ENCODE measurements at places on chromosomes 2 and 18. TPM values are rescaled to one million over a fixed set of nuclear protein-coding genes. Genes with fewer than 3 reads are reported as not detected.

- peaks cover 4% of the 10 kb centered on the region for H3K27me3 ChIP-seq
- no peak overlapping the region for H3K4me3 ChIP-seq
- no peak for DNase-seq
- H3K36me3 ChIP-seq: no peaks in the 10 kb centered on the region
These were observed 137.8 kb upstream of the GYPC start for GRCh38 chr2:126518196-126518595.

GRCh38 chr2:45273412-45274249 is 264.4 kb upstream of the SIX2 start:
- no peaks in the 10 kb centered on the region for H3K36me3 ChIP-seq
- H3K27ac ChIP-seq: no peak overlapping the region
- DNase-seq: no peak
- H3K4me1 ChIP-seq: peaks cover 4% of the 10 kb centered on the region
- peaks cover 14% of the 10 kb centered on the region for H3K27me3 ChIP-seq

DNA sequence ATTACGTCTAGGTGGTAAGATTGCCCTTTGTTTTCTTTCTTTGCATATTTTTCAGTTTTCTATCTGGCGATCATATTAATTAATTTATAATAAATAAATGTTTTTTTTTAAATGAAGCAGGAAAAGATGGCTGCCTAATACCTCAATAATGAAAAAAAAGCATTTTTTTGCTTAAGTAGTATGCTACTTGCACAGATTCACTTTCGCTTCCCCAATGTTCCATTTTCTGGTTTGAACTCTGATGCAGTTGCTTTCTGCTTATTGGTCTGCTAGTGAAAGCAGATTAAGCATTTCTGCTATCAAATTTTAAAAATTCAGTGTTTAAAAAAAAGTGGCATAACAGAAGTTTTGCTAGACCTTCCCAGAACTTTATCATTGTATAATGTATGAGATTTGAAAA is 11.9 kb upstream of the TMEM182 start:
- no peaks in the 10 kb centered on the region for H3K36me3 ChIP-seq
- no peak overlapping the region for H3K4me3 ChIP-seq
- DNase-seq: no peak
- H3K27me3 ChIP-seq: peaks cover 4% of the 10 kb centered on the region
- H3K4me1 ChIP-seq: no peaks in the 10 kb centered on the region

DNA sequence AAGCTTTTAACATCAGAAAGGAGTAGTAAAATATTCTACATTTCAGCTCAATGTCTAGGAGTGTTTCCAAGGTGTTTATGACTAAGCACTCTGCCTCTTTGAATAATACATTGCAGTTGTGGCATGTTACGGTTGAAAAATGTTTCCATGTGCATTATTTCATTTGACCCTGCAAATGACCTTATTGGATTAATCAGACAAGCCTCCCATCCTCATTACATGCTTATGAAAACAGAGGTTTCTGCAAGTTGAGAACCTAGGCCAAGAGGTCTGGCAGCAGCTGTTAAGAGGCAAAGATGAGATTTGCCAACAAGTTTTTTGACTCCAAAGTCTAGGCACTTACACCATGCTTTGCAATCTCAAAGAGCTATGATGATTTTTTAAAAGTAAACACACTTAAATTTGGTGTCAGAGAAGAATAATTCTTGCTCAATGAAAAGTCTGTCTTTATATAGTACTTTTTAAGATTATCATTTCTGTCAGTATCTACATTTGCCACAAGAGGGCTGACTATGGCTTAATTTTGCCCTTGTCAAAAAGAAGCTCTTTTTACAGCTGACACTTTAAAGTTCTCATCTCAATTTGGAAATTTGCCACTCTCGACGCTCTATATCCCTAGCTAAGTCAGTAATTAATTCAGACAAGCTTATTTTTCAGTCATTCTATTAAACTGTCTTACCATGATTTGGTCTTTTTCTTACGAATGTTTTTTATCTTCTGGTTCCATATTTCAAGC is 260.6 kb downstream of the PAX3 start:
- no peak for DNase-seq
- H3K4me3 ChIP-seq: no peak overlapping the region
- H3K27me3 ChIP-seq: peaks cover 6% of the 10 kb centered on the region

- no peaks in the 10 kb centered on the region for H3K4me1 ChIP-seq
- H3K36me3 ChIP-seq: no peaks in the 10 kb centered on the region
- H3K27ac ChIP-seq: no peak overlapping the region
- no peaks in the 10 kb centered on the region for H3K27me3 ChIP-seq
These were observed 160.9 kb upstream of the COL3A1 start for GRCh38 chr2:188813315-188813714.

DNA sequence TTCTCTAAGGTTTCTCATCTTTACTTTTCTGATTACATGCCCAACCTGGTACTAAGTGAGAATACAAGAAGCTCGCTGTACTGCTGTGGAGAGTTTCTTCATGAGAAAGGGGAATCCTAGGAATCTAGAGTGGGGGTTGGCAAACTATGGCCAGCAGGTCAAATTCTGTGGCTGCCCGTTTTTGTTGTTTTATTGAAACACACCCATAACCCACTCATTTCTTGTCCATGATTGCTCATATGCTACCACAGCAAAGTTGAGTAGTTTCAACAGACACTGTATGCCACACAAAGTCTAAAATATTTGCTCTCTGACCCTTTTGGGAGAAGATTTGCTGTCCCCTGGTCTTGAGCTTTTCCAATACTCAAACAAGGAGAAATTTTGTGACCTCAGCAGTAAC is 58.8 kb downstream of the C2orf74 start:
- H3K27me3 ChIP-seq: no peaks in the 10 kb centered on the region
- peaks cover 2% of the 10 kb centered on the region for H3K4me1 ChIP-seq
- H3K27ac ChIP-seq: no peak overlapping the region
- peaks cover 61% of the 10 kb centered on the region for H3K36me3 ChIP-seq

- no peak overlapping the region for H3K4me3 ChIP-seq
- H3K27ac ChIP-seq: no peak overlapping the region
- H3K4me1 ChIP-seq: no peaks in the 10 kb centered on the region
- no peak for DNase-seq
These were observed 1297.1 kb downstream of the DPP10 start for GRCh38 chr2:115739574-115739973.

GRCh38 chr2:60046529-60046928 is 506.9 kb downstream of the BCL11A start:
- no peaks in the 10 kb centered on the region for H3K36me3 ChIP-seq
- DNase-seq: no peak
- no peak overlapping the region for H3K27ac ChIP-seq
- no peaks in the 10 kb centered on the region for H3K27me3 ChIP-seq

GRCh38 chr2:124884315-124884714 is 859.2 kb downstream of the CNTNAP5 start:
- H3K27ac ChIP-seq: no peak overlapping the region
- H3K4me3 ChIP-seq: no peak overlapping the region
- no peaks in the 10 kb centered on the region for H3K4me1 ChIP-seq
- DNase-seq: no peak

GRCh38 chr2:161245671-161246070 is 62.6 kb upstream of the PSMD14 start:
- H3K27me3 ChIP-seq: no peaks in the 10 kb centered on the region
- H3K27ac ChIP-seq: peak overlapping the region; percentile 63
- H3K4me3 ChIP-seq: peak overlapping the region; percentile 81
- DNase-seq: no peak
- peaks cover 10% of the 10 kb centered on the region for H3K36me3 ChIP-seq

GRCh38 chr2:75553935-75554531 is 6.7 kb downstream of the EVA1A start:
- H3K36me3 ChIP-seq: no peaks in the 10 kb centered on the region
- peaks cover 20% of the 10 kb centered on the region for H3K27me3 ChIP-seq
- H3K4me1 ChIP-seq: no peaks in the 10 kb centered on the region
- DNase-seq: no peak
- no peak overlapping the region for H3K4me3 ChIP-seq
- H3K27ac ChIP-seq: no peak overlapping the region

DNA sequence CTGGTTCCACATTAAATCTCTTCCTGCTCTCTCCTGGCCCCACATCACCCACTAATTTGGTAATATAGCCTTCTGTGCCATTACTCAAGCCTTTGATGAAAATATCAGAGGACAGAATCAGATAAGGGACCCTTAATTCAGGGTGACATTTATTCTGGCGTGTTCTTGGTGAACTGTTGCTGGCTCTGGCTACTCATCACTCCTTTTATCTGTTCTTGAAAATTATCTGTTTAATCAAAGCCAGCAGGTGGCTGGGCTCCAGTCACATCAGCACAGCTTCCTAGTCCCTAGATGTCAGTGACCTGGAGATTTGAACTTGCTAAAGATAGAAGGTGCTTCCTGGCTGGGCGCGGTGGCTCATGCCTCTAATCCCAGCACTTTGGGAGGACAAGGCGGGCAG is 26.9 kb upstream of the SLC35F6 start:
- H3K4me1 ChIP-seq: peaks cover 7% of the 10 kb centered on the region
- no peaks in the 10 kb centered on the region for H3K36me3 ChIP-seq
- H3K27me3 ChIP-seq: peaks cover 6% of the 10 kb centered on the region
- H3K4me3 ChIP-seq: no peak overlapping the region
- no peak for DNase-seq

- no peak for DNase-seq
- peaks cover 3% of the 10 kb centered on the region for H3K36me3 ChIP-seq
- no peaks in the 10 kb centered on the region for H3K4me1 ChIP-seq
These were observed 405.9 kb upstream of the ACVR2A start for GRCh38 chr2:147438882-147439281.

DNA sequence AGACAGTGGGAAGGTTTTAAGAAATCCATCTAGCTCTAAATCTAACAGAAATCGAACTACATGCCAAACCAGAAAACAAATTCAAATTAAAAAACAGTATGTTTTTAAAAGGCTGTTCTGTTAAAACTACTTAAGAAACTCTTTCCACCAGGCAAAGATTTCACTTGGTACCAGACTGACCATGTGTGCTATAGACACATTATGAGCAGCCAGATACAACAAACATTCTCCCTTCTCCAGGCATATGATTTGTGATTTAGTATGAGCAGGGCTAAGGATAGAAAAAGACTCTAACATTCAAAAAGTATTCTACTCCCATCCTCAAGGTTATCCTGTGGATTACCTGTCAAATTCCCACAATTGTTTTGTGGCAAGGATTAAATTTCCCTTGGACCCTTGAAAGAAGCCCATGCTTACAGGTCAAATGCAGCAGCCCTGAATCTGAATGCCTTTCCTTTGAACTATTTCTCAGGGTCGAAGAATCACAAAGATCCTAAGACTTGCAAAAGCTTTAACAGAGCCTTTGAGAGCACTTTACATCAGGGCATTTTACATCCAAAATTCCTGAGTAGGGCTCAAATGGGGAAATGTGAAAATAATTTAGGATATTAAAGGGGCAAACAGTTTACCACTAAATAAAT is 42.5 kb upstream of the TTC32 start:
- no peak overlapping the region for H3K4me3 ChIP-seq
- no peak for DNase-seq
- H3K27ac ChIP-seq: no peak overlapping the region
- no peaks in the 10 kb centered on the region for H3K36me3 ChIP-seq
- H3K4me1 ChIP-seq: no peaks in the 10 kb centered on the region

DNA sequence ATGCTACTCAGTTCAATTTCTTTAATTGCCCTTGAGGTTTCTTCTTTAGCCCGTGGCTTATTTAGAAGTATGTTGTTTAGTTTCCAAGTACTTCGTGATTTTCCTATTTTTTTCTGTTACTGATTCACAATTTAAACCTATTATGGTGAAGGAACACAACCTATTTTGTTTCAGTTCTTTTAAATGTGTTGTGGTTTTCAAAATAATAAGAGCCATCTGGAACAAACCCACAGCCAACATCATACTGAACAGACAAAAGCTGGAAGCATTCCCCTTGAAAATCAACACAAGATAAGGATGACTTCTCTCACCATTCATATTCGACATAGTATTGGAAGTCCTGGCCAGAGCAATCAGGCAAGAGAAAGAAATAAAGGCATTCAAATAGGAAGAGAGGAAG is 155.2 kb downstream of the GALNT1 start:
- peaks cover 5% of the 10 kb centered on the region for H3K27me3 ChIP-seq
- no peak overlapping the region for H3K4me3 ChIP-seq
- H3K36me3 ChIP-seq: no peaks in the 10 kb centered on the region
- H3K4me1 ChIP-seq: no peaks in the 10 kb centered on the region
- H3K27ac ChIP-seq: no peak overlapping the region
- no peak for DNase-seq

DNA sequence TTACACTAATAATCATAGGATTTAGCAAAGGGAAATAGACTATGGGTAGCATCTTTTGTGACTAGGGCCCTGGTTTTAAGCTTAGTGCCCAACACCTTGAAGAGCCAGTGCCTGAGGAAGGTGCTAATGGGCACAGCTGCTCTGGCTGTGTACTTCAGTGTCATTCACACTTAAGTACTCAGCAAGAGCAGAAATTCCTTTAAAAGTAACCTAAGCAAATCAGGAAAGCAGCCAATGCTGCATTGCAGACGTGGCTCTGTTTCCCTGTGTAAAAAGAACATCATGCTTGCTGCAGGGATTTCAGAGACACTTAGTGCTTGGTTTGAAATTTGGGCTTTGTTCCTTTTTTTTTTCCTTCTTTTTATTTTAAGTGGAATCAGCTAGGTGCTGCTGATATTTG is 505.4 kb downstream of the SUCLG1 start:
- DNase-seq: no peak
- no peak overlapping the region for H3K27ac ChIP-seq
- H3K27me3 ChIP-seq: no peaks in the 10 kb centered on the region
- H3K4me3 ChIP-seq: no peak overlapping the region

DNA sequence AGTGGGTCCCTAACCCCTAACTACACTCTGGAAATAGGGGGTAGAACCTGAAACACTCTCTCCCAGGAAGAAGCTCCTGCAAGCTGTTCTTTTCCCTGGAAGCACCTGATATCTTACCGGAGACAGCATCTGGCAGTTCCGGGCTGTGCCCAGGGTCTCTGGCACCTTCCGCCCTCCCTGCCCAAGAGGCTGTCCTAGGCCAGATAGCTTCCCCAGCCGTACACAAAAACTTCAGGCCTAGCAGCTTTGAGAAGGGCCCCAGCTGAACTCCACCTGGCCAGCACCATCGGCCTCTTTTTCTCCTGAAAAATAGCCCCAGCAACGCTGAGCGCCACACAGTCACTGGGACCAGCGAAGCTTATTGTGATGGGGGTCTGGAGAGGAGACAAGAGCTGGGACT is 9.7 kb downstream of the OSR1 start:
- peaks cover 43% of the 10 kb centered on the region for H3K27me3 ChIP-seq
- peaks cover 2% of the 10 kb centered on the region for H3K36me3 ChIP-seq
- H3K4me3 ChIP-seq: no peak overlapping the region
- H3K4me1 ChIP-seq: peaks cover 22% of the 10 kb centered on the region
- no peak for DNase-seq

- H3K36me3 ChIP-seq: peaks cover 88% of the 10 kb centered on the region
- H3K27ac ChIP-seq: no peak overlapping the region
- no peaks in the 10 kb centered on the region for H3K27me3 ChIP-seq
- H3K4me1 ChIP-seq: peaks cover 66% of the 10 kb centered on the region
- no peak for DNase-seq
- no peak overlapping the region for H3K4me3 ChIP-seq
These were observed 158.1 kb downstream of the DOCK10 start for GRCh38 chr2:224884188-224884587.

Gene FAM117B
- 5.2 TPM for total RNA-seq

Gene HMSD
- 8.5 TPM for total RNA-seq

Gene CNOT9
- 77.3 TPM for total RNA-seq

Gene PROKR1
- total RNA-seq: not detected

Gene GPR75
- 1.7 TPM for total RNA-seq

Gene UGT1A8
- not detected for total RNA-seq

Gene GPR45
- total RNA-seq: not detected

Gene POTEI
- not detected for total RNA-seq

Gene SH3BP4
- not detected for total RNA-seq

Gene ANKRD53
- not detected for total RNA-seq

All from activated CD4-positive, alpha-beta memory T cell treated with anti-CD3 and anti-CD28 coated beads, Interleukin-2, amount 10 ng/mL, durations not matched to agents 7 days and 5 days (primary cell).